ENCODE measurements at places on chromosomes 5 and 9.

DNA sequence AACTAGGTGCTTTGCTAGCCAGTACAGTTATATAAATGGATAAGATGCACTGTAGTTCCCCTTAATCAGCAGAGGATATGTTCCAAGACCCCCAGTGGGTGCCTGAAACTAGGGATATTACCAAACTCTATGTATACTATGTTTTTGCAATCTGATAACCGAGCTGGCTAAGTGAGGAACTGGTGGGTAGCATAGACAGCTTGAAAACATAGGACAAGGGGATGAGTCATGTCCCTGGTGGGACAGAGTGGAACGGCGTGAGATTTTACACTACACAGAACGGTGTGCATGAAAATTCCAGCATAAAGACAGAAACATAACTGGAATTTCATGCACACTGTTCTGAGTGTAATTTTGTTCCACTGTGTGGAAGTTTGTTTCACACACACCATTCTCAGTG lies 86.9 kb downstream of the BASP1 start:
- no peak for DNase-seq

DNA sequence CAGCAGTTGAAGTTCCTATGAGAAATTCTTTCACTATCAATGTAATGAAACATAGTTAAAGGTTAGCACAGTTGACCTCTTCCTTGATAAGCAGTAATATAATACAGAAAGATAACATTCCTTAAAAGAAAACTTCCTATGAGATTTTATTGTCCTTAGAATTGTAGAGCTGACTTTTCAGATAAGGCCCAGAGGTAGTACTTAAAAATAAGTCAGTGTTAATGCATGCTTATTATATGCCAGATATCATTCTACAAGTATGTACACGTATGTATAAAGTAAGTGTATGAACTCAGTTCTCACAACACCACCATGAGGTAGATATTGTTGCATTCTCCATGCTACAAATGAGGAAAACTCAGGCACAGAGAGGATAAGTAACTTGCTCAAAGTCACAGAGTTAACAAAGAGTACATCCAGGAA lies 15.3 kb downstream of the AP3S1 start:
- no peak for DNase-seq

DNA sequence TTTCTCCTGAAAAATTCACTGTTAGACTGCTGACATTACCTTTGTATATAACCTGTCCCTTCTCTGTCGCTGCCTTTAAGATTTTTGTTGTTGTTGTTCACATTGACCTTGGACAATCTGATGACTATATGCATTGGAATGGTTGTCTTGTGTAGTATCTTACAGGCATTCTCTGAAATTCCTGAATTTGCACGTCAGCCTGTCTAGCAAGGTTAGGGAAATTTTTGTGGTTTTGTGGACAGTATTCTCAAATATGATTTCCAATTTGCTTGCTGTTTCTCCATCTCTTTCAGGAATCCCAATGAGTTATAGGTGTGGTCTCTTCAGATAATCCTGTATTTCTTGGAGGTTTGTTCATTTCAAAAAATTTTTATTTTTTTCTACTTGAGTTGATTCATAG lies 140.8 kb downstream of the PRR16 start:
- no peak for DNase-seq

GRCh38 chr5:171528865-171529614 lies 109.6 kb downstream of the FGF18 start:
- DNase-seq: no peak

GRCh38 chr9:131406563-131407436 lies 12.9 kb downstream of the PRRC2B start:
- peak; percentile 34 for DNase-seq

GRCh38 chr5:31731016-31731415 lies 92.1 kb downstream of the PDZD2 start:
- DNase-seq: no peak

GRCh38 chr5:127451096-127451495 lies 66.3 kb upstream of the PRRC1 start:
- no peak for DNase-seq

GRCh38 chr5:142939884-142940283 lies 169.7 kb downstream of the ARHGAP26 start:
- DNase-seq: no peak

GRCh38 chr5:170143710-170144109 lies 38.0 kb downstream of the FOXI1 start:
- no peak for DNase-seq

Data from hematopoietic multipotent progenitor cell (in vitro differentiated cells).